ENCODE measurements at places on chromosomes 1 and 21. TPM values are rescaled to one million over a fixed set of nuclear protein-coding genes. Genes with fewer than 3 reads are reported as not detected.

DNA sequence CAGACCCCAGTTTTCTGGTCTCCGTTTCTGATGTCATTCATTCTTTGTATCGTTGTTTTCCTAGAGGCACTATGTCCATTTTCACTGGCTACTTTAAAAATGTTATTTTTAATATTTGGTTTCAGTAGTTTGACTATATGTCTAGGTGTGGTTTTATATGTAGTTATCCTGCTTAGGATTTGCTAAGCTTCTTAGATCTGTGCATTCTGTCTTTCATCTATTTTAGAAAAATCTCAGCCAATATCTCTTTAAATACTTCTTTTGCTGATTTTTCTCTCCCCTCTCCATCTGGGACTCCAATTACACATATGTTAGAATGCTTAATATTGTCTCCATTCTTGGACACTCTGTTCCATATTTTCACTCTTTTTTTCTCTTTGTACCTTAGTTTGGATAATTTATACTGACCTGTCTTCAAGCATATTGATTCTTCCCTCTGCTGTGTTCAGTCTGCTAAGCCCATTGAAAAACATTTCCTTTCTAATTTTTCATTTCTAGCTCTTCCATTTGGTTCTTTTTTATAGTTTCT, 13.3 kb upstream of the CLSPN start:
- no peak overlapping the region for H3K27ac ChIP-seq
- no peak overlapping the region for H3K4me3 ChIP-seq
- no peaks in the 10 kb centered on the region for H3K4me1 ChIP-seq

GRCh38 chr21:40681164-40681859, 165.6 kb downstream of the DSCAM start:
- H3K27ac ChIP-seq = no peak overlapping the region
- H3K27me3 ChIP-seq = no peaks in the 10 kb centered on the region
- peaks cover 3% of the 10 kb centered on the region for H3K4me1 ChIP-seq
- H3K4me3 ChIP-seq = no peak overlapping the region
- DNase-seq = no peak

GRCh38 chr21:42135386-42136052, 64.4 kb downstream of the UMODL1 start:
- no peaks in the 10 kb centered on the region for H3K4me1 ChIP-seq
- DNase-seq = no peak
- H3K27ac ChIP-seq = no peak overlapping the region
- no peak overlapping the region for H3K4me3 ChIP-seq
- H3K36me3 ChIP-seq = no peaks in the 10 kb centered on the region
- H3K27me3 ChIP-seq = no peaks in the 10 kb centered on the region

The PTGER3 gene
- total RNA-seq = 1.1 TPM

- H3K4me3 ChIP-seq = no peak overlapping the region
- H3K36me3 ChIP-seq = no peaks in the 10 kb centered on the region
- no peak overlapping the region for H3K27ac ChIP-seq
- H3K4me1 ChIP-seq = no peaks in the 10 kb centered on the region
- no peak for DNase-seq
- no peaks in the 10 kb centered on the region for H3K27me3 ChIP-seq
Measured at GRCh38 chr1:50318428-50318827, 104.8 kb downstream of the DMRTA2 start.

The HTR6 gene
- not detected for total RNA-seq

The OR2T29 gene
- total RNA-seq = not detected

GRCh38 chr1:228455715-228456114, 31.5 kb upstream of the RNF187 start:
- DNase-seq = no peak
- H3K4me1 ChIP-seq = peaks cover 9% of the 10 kb centered on the region
- H3K27ac ChIP-seq = no peak overlapping the region

DNA sequence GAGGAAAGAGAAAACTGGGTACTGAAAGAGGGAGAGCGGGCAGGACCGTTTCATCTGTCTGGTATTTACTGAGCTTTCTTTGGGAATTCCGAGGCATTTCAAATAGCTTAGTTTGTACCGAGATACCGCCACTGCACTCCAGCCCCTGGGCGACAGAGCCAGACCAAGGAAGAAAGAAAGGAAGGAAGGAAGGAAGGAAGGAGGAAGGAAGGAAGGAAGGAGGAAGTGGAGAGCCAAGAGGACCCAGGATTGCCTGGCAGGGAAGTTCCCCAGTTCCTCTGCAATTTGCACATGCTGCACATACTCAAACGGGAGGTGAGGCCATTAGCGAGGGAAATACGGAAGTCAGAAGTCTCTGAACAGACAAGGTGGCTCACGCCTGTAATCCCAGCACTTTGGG, 961 bp upstream of the FUCA1 start:
- peaks cover 4% of the 10 kb centered on the region for H3K27me3 ChIP-seq
- peaks cover 14% of the 10 kb centered on the region for H3K4me1 ChIP-seq
- DNase-seq = no peak

GRCh38 chr1:178066908-178067614, 26.8 kb upstream of the RASAL2 start:
- no peaks in the 10 kb centered on the region for H3K36me3 ChIP-seq
- no peaks in the 10 kb centered on the region for H3K27me3 ChIP-seq
- no peak overlapping the region for H3K27ac ChIP-seq
- no peaks in the 10 kb centered on the region for H3K4me1 ChIP-seq
- peak; percentile 43 for DNase-seq

The AKNAD1 gene
- total RNA-seq = not detected

DNA sequence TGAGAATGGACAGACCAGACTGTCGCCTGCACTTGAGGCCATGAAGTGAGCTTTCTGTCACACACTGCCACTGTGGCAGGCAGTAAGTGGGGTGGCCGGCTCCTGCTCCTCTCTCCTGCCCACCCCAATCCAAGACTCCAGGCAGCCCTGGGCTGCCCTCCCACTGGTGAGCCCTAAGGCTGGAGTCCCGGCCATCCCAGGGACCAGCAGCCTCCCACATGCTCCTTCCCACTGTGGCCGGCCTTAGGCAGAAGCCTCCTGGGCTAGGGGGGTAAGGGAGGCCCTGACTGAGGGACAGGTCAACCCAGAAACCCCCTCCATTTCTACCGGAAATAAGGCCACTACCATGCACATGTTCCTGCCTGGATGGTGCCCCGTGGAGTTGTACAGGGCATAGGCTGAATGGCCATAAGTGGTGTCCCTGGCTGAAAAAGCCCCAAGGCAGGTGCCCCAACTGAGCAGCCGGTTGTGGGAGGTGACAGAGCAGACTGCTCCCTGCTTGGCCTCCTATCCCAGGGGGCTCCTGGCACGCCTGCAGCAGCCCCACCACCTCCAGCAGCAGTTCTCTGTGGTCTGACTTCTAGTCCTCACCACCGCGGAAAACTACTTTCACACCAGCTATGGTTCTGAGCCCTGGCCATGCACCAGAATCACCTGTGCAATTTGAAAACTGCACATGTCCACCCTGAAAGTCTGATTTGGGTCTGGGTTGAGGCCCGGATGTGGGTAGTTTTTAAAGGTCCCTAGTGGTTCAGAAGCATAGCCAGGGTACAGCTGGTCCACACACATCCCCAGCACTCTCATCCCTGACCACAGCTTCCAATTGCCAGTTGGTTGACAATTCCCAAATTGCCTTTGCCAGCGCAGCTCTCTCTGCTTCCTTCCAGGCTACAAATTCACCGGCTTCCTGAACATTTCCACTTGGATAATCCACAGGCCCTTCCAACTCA, 1.6 kb upstream of the ARTN start:
- H3K4me3 ChIP-seq = no peak overlapping the region
- peaks cover 27% of the 10 kb centered on the region for H3K4me1 ChIP-seq
- H3K27ac ChIP-seq = no peak overlapping the region
- H3K36me3 ChIP-seq = no peaks in the 10 kb centered on the region
- DNase-seq = no peak

- H3K27ac ChIP-seq = no peak overlapping the region
- no peak overlapping the region for H3K4me3 ChIP-seq
- no peaks in the 10 kb centered on the region for H3K36me3 ChIP-seq
- no peaks in the 10 kb centered on the region for H3K27me3 ChIP-seq
- no peak for DNase-seq
- peaks cover 24% of the 10 kb centered on the region for H3K4me1 ChIP-seq
Measured at GRCh38 chr1:94612525-94613204, 71.1 kb upstream of the F3 start.

The C1QC gene
- not detected for total RNA-seq

The KRTAP10-3 gene
- not detected for total RNA-seq

DNA sequence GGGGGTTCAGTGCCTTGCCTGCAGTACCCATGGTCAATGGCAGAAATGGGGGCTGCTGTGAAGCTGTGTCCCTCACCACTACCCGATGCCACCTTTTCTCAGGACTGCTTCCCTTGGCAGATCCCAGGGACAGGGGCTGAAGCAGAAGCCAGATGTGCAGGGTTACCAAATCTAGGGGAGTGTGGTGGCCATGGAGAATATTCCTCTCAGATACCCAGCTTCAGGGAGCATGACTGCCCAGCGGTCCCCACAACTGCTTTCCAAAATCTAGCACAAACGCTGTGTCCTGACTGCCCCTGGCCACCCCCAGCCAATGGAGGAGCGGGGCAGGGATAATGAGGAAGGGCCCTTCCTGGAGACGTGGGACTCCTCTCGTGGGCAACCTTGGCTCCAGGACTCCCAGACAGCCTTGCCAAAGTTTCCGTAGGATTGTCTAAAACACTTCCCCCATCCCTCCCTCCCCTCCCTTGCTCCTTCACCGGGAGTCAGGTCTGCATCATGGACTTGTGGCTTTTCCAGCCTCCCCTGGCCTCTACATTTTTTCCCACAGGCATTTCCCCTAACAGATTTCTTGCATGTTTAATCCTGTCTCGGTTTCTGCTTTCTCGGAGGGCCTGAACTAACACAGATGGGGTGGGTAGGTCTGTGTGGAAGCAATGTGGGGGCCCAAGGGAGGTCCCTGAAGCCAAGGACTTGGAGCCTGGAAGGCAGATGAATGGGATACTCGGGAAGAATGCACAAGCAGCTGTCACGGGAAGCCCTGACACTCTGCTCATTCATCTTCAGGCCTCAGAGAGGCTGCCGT, 80.5 kb downstream of the OMA1 start:
- no peak overlapping the region for H3K27ac ChIP-seq
- no peak overlapping the region for H3K4me3 ChIP-seq
- peak; percentile 84 for DNase-seq

The CTSE gene
- total RNA-seq = not detected
